T-helper 17 cell (primary cell): ENCODE measurements at places on chromosomes 2 and 18.
A peak's percentile ranks its signal among the peaks of the same experiment; 100 is the strongest.

- no peaks in the 10 kb centered on the region for H3K27me3 ChIP-seq
- peaks cover 27% of the 10 kb centered on the region for H3K36me3 ChIP-seq
- DNase-seq = no peak
- H3K4me3 ChIP-seq = no peak overlapping the region
- H3K27ac ChIP-seq = peak overlapping the region; percentile 66
Observed at GRCh38 chr2:68798569-68798968, 64.0 kb downstream of the ARHGAP25 start.

- no peak overlapping the region for H3K4me3 ChIP-seq
- DNase-seq = no peak
- H3K36me3 ChIP-seq = no peaks in the 10 kb centered on the region
Observed at GRCh38 chr2:6755456-6755855, 110.3 kb downstream of the CMPK2 start.

DNA sequence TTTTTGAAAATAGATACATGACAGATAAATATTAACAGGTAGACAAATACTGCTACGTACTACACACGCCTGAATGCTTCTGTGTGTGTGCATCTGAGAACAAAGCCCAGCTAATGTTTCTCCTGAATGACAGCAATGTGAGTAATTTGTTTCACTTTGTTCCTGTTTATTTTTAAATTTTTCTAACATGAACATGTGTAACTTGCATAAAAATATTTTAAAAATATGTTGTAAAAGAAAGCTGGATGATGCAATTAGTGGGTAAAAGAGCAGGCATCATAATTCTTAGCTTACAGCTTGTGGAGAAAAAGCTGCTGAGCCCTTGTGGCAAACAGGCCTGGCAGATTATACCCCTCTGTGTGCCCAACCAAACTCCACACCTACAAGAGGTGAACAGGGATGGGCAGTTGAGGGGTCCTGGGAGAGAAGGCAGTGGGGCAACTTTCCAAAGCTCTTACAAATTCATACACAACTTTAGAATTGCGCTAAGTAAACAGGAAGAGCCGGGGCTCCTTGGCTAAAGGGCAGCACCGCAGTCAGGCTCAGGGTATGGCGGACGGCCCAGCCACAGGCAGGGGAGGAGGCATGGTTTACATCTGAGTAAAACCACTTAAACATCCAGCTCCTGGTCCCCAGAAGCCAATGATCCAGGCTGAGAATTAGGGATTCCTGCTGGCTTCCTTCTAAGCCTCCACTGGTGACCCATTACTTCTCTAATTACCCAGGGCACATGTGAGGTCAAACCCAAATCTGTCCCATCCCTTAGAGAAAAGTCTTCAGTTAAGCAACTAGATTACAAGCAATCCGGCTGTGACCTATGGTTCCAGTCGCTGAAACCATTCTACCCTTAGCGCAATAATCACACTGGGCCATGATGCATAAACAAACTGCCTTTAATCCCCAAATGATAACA, 14.0 kb downstream of the PXDN start:
- no peak overlapping the region for H3K27ac ChIP-seq
- no peaks in the 10 kb centered on the region for H3K36me3 ChIP-seq
- no peak for DNase-seq
- H3K4me1 ChIP-seq = no peaks in the 10 kb centered on the region
- H3K4me3 ChIP-seq = no peak overlapping the region
- H3K27me3 ChIP-seq = peaks cover 12% of the 10 kb centered on the region

DNA sequence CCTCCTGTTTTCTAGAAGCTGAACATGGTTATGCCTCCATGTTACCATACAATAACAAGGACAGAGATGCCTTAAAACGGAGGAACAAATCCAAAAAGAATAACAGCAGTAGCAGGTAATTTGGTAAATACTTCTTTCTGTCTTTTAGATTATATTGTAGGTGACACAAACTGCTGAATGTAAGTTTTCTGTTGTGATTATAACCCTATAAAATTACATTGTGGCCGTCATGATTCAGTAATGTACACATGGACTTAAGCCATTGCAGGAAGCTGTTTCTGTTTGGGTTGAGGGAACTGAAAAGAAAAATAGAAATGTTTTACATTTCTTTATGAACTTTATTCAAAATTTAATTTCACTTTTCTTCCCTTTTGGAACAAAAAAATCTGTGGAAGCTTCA, 1.2 kb downstream of the MXD1 start:
- DNase-seq = no peak
- peak overlapping the region; percentile 77 for H3K4me3 ChIP-seq
- peaks cover 10% of the 10 kb centered on the region for H3K4me1 ChIP-seq
- peaks cover 2% of the 10 kb centered on the region for H3K36me3 ChIP-seq

DNA sequence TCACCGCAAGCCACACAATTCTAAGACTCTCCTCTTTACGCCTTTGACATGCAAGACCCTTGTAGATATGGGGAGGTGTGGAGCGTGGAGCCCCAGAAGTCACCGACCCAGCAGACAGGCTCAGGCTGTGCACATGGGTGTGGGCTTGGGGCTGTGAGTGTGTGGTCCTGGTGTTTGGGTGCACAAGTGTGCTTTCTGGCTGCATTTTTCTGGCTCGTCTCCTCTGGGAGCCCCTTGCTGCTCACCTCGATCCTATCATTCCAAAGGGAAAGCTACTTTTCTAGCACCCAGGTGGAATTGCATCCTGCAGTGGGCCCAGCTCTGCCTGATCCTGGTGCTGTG, 143.0 kb downstream of the ACOXL start:
- no peak overlapping the region for H3K27ac ChIP-seq
- H3K4me1 ChIP-seq = no peaks in the 10 kb centered on the region
- no peak overlapping the region for H3K4me3 ChIP-seq
- H3K27me3 ChIP-seq = peaks cover 20% of the 10 kb centered on the region

GRCh38 chr18:76656925-76657827, 162.1 kb upstream of the ZNF516 start:
- H3K36me3 ChIP-seq = peaks cover 2% of the 10 kb centered on the region
- peaks cover 10% of the 10 kb centered on the region for H3K4me1 ChIP-seq
- peaks cover 57% of the 10 kb centered on the region for H3K27me3 ChIP-seq
- DNase-seq = no peak
- no peak overlapping the region for H3K27ac ChIP-seq
- no peak overlapping the region for H3K4me3 ChIP-seq

GRCh38 chr18:55309249-55309648, 278.7 kb downstream of the TCF4 start:
- no peaks in the 10 kb centered on the region for H3K4me1 ChIP-seq
- no peak overlapping the region for H3K27ac ChIP-seq
- no peaks in the 10 kb centered on the region for H3K27me3 ChIP-seq
- no peak overlapping the region for H3K4me3 ChIP-seq

- H3K4me3 ChIP-seq = no peak overlapping the region
- DNase-seq = no peak
Observed at GRCh38 chr18:8783335-8783993, 78.1 kb downstream of the MTCL1 start.

DNA sequence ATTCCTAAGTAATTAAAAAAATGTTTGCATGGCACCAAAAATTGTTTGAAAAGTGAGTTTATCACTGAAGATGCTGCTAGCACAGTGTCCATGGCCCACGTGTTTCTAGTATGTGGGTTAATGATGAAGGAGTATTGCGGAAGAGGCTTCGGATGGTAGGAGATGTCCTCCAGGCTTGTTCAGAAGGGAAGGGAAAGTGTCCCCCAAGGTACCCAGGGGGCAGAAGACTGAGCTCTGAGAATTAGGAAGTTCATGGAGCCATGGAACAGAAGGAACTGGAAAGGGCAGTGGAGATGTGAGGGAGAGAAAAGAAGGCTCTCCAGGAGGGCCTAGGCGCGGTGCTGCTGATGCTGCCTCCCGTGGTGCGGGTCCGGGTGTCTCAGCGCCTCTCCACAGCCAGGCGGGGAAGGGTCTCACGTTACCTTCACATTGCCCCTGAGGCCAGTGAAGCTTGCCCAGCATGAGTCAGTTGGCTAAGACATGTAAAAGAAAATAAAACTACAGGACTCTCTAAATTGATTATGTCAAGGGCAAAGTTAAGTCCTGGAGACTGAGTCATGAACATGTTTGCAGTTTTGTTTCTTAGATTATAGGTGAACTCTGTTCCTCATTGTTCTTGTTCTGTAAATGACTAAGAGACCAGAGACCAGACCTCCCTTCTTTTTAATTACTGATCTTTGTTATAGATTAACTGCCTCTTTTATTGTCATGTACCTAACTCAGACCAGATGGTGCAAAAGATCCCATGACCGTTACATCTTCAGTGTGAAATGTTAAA, 89.0 kb downstream of the MTCL1 start:
- H3K4me3 ChIP-seq = no peak overlapping the region
- H3K4me1 ChIP-seq = peaks cover 6% of the 10 kb centered on the region
- H3K36me3 ChIP-seq = no peaks in the 10 kb centered on the region
- no peak for DNase-seq
- peaks cover 38% of the 10 kb centered on the region for H3K27me3 ChIP-seq

- H3K4me1 ChIP-seq = peaks cover 14% of the 10 kb centered on the region
- H3K36me3 ChIP-seq = peaks cover 2% of the 10 kb centered on the region
- no peak overlapping the region for H3K27ac ChIP-seq
- H3K27me3 ChIP-seq = no peaks in the 10 kb centered on the region
Observed at GRCh38 chr2:201049455-201049854, 22.0 kb downstream of the HYCC2 start.

DNA sequence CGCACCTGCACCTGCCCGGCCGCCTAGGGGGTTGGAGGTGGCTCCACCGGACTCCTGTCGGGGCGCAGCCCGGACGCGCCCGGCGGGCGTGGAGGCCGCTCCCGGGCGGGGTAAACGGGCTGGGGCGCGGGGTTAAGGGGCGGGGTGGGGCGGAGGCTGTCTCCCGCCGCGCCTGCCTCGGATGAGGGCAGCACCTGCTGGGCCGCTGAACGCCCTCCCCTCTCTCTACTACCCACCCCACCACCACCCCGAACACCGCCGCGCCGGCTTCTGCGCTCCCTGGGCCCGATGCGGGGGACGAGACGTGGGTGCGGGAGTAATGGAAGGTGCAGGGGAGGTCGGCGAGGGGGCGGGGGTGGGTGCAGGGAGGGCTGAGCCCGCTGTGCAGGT, 224.8 kb upstream of the ID2 start:
- peak; percentile 60 for DNase-seq
- peak overlapping the region; percentile 89 for H3K27ac ChIP-seq
- H3K4me3 ChIP-seq = peak overlapping the region; percentile 91
- peaks cover 4% of the 10 kb centered on the region for H3K36me3 ChIP-seq
- H3K27me3 ChIP-seq = no peaks in the 10 kb centered on the region

DNA sequence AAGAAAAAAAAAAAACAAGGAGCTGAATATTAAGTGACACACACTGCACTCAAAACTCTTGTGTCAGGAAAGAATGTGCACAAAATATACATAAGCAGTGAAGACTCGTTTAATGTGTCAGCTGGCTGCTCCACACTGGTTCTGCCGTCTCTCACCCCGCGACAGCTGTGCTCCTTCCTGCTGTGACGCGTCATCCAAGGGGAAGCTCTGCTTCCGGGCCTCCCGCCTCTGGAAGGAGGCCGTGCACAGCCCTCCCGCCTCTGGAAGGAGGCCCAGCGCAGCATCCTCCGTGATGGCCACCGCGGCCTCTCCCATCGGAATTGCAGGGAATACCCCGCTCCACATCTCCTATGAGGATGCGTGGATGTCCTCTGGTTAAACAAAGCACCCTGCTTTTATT, 151.0 kb downstream of the HDAC4 start:
- peak overlapping the region; percentile 43 for H3K27ac ChIP-seq
- H3K4me1 ChIP-seq = peaks cover 52% of the 10 kb centered on the region
- no peak for DNase-seq
- H3K27me3 ChIP-seq = no peaks in the 10 kb centered on the region
- H3K36me3 ChIP-seq = no peaks in the 10 kb centered on the region

GRCh38 chr2:181169503-181169902, 189.1 kb downstream of the UBE2E3 start:
- H3K36me3 ChIP-seq = peaks cover 2% of the 10 kb centered on the region

- H3K36me3 ChIP-seq = peaks cover 10% of the 10 kb centered on the region
- DNase-seq = no peak
- H3K4me1 ChIP-seq = peaks cover 71% of the 10 kb centered on the region
- no peaks in the 10 kb centered on the region for H3K27me3 ChIP-seq
Observed at GRCh38 chr18:24031916-24032315, 17.4 kb downstream of the TTC39C start.

DNA sequence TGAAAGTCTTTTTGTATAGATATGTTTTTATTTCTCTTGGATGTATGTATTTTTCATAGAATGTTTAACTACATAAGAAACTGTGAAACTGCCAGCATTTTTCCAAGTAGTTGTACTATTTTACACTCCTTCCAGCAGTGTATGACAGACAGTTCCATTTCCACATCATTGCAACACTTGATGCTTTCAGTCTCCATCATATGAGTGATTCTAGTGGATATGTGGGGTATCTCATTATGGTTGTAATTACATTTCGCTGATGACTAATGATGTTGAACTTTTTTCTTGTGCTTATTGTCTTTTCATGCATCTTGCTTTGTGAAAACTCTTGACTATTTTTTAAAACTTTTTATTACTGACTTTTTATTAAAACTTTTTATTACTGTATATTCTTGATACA, 101.4 kb downstream of the ARHGAP28 start:
- H3K36me3 ChIP-seq = no peaks in the 10 kb centered on the region
- no peak overlapping the region for H3K4me3 ChIP-seq
- H3K27ac ChIP-seq = no peak overlapping the region
- H3K27me3 ChIP-seq = no peaks in the 10 kb centered on the region
- DNase-seq = no peak

GRCh38 chr2:118937817-118938216, 4.2 kb upstream of the MARCO start:
- H3K27ac ChIP-seq = no peak overlapping the region
- peaks cover 4% of the 10 kb centered on the region for H3K36me3 ChIP-seq

- H3K4me3 ChIP-seq = no peak overlapping the region
- no peak overlapping the region for H3K27ac ChIP-seq
- H3K36me3 ChIP-seq = no peaks in the 10 kb centered on the region
- DNase-seq = no peak
- peaks cover 22% of the 10 kb centered on the region for H3K27me3 ChIP-seq
Observed at GRCh38 chr2:47313728-47314127, 89.2 kb upstream of the MSH2 start.

DNA sequence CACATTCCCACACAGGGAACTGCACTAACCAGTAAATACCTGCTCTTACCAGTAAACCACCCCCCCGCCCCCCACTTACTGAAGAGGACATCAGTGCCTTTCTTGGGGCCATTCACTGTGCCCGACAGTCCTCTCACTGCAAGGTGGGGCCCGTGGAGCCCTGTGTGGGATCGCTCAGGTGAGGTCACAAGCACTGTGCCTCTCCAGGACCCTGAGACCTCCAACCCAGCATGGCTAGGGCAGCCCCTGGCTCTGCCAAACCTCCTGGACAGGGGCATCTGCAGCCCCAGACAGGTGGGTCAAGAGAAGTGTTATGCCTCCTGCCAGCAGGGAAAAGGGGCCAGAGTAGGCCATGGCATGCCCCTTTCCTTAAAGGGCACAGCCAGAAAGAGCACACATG, 6.7 kb upstream of the NEURL3 start:
- H3K36me3 ChIP-seq = peaks cover 2% of the 10 kb centered on the region
- H3K4me3 ChIP-seq = no peak overlapping the region
- peaks cover 26% of the 10 kb centered on the region for H3K27me3 ChIP-seq
- DNase-seq = no peak
- H3K27ac ChIP-seq = no peak overlapping the region
